Stimulated activated CD4-positive, alpha-beta T cell treated with anti-CD3 and anti-CD28 coated beads, Interleukin-1b, Interleukin-23, amount 100 ng/mL, for 4 hours (primary cell): ENCODE measurements at places on chromosomes 6 and 20.

DNA sequence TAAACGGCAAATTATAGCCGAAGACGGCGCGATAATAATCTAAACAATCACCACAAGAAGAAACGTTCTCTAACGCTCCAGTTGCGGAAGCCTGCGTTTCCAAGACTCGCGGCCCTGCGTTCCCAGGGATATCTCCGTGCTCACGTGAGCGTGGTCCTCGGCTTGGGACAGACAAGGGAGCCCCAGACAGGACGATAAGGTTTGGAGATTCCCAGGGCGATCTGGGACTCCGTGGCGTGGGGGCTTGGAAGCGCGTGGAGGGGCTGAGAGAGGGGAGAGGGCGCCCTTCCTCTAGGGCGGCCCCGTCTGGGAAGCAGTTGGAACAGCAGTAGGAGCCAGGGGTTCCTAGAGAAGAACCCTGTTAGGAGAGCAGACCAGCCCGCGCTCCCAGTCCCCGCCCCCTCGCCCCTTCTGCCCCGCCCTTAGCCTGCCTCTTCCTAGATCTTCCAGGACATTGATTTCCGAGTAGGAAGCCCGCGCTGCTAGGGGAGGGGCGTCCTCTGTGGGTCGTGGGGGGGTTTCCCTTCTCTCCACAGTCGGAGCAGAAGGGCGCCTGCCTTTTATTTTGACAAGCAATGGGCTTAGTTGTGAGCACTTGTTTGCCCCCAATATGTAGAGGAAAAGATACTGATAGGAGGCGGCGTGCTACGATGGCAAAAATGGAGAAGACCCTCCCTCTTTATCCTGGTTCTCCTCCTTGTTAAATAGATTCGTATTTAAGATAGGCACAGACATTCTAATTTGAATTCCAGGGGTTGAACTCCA, 10.6 kb downstream of the NRN1 start:
- no peak for DNase-seq

- no peak for DNase-seq
Measured at GRCh38 chr20:47479506-47479905, 22.2 kb upstream of the NCOA3 start.

GRCh38 chr6:10170816-10171215, 244.1 kb downstream of the TFAP2A start:
- no peak for DNase-seq

DNA sequence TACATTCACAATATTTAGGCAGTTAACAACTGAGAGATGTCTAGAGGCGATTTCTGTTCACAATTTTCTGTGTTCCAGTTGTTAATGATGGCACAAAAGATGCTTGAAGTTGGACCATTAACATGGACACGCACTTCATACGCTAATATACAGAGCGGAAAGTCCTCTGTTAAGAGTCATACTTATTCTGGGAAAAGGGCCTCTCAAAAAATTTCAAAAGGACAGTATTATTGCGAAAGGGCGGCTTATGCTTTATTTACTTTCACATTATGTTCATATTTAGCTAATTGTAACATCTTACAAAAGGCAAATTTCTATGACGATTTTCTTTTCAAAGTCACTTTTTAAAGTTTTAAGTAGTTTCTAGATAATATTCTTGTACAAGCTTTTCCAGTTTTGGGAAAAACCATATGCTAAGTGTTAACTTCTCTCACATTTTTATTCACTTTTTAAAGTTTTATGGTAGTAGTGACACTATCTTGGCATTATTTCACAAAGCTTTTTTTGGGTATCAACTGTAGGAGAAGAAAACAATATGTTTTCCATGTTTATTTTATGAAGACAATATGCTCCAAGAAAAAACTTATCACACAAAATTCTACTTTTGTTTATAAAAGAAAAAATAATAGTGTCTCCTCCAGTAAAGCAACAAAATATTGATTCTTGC, 62.3 kb downstream of the MAP7 start:
- DNase-seq = no peak

DNA sequence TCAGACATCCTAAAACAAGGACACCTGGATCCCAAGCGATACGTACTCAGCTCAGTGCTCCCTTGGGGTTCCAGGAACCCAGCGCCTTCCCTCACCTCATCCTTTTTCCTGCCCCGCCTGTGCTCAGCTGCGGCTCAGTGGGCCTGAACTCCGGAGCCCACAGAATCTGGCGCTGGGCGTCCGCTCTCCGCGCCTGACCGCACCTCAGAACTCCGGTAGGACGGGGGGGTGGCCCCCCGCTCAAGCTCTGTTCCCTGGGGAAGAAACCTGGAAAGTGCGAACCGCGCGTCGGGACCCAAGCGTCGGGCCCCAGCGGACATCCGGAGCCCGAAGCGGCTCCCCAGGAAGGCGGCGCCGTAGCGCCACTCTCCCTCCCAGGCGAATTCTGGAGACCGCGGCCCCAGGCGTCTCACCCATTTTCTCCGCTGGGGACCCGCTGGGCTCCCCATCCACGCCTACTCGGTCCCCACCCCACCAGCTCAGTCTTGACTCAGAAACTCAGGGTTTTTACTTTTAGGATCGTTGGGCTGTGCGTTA, 336 bp upstream of the LY6G5C start:
- DNase-seq = no peak

DNA sequence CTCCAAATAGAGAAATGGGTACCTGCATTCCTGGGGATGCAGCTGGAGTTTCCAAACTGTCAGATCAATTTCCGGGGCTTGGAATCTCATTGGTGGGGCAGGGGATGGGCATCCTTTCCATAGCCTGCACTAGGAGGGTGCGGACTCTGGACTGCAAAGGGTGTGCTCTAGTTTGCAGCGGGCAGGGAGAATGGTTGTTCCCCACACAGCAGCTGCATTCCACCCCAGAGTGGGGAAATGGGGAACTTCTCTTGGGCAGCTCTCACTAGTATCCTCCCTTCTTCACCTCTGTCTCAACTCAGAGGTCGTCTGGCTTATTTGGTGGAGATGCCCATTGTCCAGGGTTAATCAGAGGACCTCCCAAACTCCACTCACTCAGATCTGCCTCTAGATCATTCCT, 34.5 kb upstream of the CDKN1A start:
- no peak for DNase-seq

DNA sequence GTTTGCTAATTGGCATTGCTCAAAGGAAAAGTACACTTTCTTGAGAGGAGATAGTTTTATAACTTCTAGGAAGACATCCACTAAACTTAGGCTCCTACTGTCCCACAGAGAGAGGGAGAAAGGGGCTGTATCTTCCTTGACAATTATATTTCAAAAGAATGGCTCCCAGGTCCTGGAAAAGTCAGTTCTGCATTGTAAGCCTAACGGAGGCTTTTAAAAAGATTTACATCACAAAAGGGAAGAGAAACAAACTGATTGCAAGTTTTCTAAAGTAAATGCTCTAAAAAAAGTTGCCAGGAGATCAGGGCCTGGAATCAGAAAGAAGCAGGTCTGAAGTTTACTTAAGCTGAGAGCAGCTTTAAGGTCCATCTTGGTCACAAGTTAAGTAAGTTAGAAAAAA, 839.5 kb downstream of the FRK start:
- no peak for DNase-seq
